Activated T-cell treated with anti-CD3 and anti-CD28 coated beads, Interleukin-2, amount 50 U/mL, for 72 hours (primary cell): ENCODE measurements at places on chromosomes 5 and 9. TPM values are rescaled to one million over a fixed set of nuclear protein-coding genes. Genes with fewer than 3 reads are reported as not detected.
A peak's percentile ranks its signal among the peaks of the same experiment; 100 is the strongest.

GRCh38 chr5:172004824-172005237 is 1.6 kb downstream of the FBXW11 start:
- peak; percentile 15 for DNase-seq

GRCh38 chr9:104091708-104092107 is 2.4 kb upstream of the SMC2 start:
- peak; percentile 28 for DNase-seq

SURF6 gene
- total RNA-seq = 13.7 TPM

- no peak for DNase-seq
These were observed 34.8 kb downstream of the TMEM252 start for GRCh38 chr9:68505681-68506409.

- DNase-seq = no peak
These were observed 55.5 kb upstream of the N4BP3 start for GRCh38 chr5:178057839-178058238.

- DNase-seq = no peak
These were observed 78.9 kb upstream of the PAPPA start for GRCh38 chr9:116074658-116075057.

DNA sequence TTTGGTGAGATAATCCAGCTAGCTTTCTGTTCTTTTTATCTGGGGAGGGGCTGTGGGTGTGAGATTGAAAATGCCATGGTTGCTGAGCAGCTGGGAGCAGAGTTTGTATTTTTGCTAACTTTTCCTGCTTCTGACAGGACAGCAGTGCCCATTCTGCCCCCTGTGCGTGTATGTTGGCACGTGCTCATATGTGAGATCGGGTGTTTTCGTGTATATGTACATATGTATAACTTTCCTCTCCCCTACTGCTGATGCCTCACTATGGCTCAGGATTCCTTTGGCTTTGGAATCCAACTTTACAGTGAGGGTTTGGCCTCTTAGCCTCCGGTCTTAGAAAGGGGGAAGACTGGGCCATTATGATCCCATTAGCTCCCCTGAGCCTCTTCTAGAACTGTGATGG is 38.3 kb downstream of the RGS3 start:
- DNase-seq = no peak

DNA sequence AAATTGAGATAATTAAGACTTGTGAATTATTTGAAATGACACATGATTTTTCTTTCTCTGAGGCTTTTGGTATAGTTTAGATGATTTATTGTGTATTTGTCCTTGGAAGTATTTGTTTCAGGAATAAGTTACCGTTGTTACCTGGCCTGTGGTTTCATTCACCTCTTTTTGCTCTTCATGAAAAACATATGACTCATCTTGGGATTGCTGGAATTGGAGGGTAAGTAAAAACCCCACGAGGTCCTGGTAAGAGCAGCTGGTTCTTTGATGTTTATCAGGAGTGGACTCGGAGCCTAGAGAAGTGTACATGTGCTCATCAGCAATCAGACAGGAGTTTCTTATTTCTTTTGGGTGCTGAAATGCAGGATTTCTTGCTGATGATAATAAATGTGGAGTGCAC is 275.3 kb downstream of the PSAT1 start:
- no peak for DNase-seq

GRCh38 chr9:21333226-21333625 is 2.0 kb downstream of the KLHL9 start:
- DNase-seq = no peak
